ENCODE measurements at places on chromosomes 3 and 15. TPM values are rescaled to one million over a fixed set of nuclear protein-coding genes. Genes with fewer than 3 reads are reported as not detected.

The PLAAT1 gene
- polyA plus RNA-seq: not detected

The SMARCC1 gene
- polyA plus RNA-seq: 40.9 TPM

The ZNF662 gene
- 2.3 TPM for polyA plus RNA-seq

DNA sequence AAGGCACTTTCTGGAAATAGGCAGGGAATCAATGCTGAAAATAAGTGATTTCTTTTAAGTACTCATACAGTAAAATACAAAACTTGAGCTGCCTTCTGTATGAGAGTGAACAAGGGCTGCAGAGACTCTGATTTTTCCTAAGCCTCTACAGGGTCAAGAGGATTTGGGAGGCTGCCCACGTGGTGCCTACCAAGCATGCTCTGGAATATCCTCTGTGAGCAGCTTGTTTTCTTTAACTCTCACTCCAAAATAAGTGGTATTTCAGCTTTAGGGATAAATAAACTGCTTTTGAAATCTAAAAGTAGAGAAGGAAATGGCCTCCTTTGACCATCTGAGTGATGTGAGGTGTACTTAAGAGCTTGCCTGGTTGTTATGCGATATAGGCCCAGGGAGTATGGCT is 8.1 kb upstream of the SELENOK start:
- no peak for DNase-seq

GRCh38 chr3:58422756-58423325 is 10.8 kb downstream of the PDHB start:
- DNase-seq: peak; percentile 48

- DNase-seq: peak; percentile 26
Measured at GRCh38 chr15:42456531-42456930, 34.4 kb downstream of the ZNF106 start.

- DNase-seq: peak; percentile 14
Measured at GRCh38 chr3:105691053-105691452, 177.8 kb downstream of the CBLB start.

DNA sequence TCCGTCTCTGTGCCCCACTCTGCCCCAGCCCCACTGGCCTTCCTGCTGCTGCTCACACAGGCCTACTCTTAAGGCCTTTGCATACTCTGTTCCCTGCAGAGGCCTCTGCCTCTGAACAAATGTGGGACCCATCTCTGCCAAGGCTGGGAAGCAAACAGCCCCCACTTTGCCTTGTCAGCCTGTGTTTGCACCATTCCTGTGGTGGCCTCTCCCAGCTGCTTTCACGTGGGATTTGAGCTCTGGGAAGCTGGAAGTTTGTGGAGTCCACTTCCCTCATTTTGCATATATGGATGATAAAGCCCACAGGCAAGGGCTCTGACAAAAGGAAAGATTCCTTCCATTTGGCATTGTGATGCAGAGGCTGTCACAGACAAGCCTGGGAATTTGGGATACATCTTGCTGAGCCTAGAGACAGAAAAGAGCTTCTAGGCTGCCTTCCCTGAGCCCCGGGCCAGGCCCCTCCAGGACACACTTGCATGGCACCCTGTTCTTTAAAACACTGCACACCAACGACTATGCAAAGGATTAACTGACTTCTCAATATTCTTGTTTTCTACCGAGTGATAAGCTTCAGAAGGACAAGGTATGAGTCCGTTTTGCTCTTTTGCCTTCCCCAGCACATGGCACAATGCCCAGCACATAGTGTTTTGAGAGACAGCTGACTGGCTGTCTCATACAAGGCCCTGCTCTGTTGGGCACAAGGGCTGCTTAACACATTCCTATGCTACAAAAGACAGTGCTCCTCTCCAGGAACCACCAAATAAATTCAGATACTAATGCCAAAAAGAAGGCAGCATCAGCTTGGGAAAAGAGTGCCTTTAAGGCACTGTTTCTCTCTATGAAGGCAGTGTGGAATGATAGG is 120.7 kb upstream of the TOPAZ1 start:
- DNase-seq: no peak

Measured in GM23248 (cell line).